Upper lobe of right lung (tissue), 1 donor: ENCODE measurements at places on chromosomes 5 and 9. TPM values are rescaled to one million over a fixed set of nuclear protein-coding genes. Genes with fewer than 3 reads are reported as not detected.

- DNase-seq: no peak
Measured at GRCh38 chr5:38642189-38642911, 85.9 kb upstream of the LIFR start.

GRCh38 chr9:93226819-93227218, 42.9 kb downstream of the WNK2 start:
- no peak for DNase-seq

- DNase-seq: no peak
Measured at GRCh38 chr9:87873607-87874303, 8.9 kb upstream of the SPATA31E1 start.

SLC34A3 gene
- total RNA-seq: 0.23 TPM

DNA sequence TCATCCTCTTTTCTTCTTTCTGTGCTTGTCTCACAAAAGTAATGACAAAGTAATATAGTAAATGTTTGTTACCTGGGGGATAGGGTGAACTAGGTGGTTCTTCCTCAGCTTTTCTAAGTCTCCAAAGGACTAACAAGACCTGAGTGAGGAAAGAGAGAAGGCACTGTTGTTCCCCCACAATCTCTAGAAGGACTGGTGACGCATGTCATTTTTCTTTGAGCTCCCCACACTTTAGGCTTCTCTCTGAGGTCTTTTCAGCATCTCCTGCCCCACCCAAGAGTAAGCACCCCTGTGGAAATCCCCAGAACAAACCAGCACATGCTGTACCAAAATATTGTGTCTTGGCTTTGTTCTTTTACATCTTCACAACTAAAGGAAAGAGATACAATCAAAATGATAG, 2.4 kb upstream of the IL7R start:
- DNase-seq: no peak

DNA sequence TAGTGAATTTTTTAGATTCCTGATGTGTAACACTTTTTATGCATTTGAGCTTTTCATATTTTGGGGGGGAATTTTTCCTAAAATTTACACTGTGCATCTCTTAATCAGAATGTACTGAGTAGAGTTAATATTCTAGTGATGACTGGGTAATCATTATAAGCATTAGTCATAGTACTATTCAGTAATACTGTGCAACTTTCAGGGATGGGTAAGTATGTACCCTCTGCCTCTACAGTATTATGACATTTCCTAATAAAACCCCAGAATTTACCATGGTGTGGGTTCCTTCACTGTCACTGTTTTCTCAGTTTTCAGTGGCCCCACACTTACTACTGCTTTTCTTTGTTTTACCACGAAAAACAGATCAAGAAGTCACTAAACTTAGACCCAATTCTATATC, 2.8 kb upstream of the CMYA5 start:
- DNase-seq: no peak

DNA sequence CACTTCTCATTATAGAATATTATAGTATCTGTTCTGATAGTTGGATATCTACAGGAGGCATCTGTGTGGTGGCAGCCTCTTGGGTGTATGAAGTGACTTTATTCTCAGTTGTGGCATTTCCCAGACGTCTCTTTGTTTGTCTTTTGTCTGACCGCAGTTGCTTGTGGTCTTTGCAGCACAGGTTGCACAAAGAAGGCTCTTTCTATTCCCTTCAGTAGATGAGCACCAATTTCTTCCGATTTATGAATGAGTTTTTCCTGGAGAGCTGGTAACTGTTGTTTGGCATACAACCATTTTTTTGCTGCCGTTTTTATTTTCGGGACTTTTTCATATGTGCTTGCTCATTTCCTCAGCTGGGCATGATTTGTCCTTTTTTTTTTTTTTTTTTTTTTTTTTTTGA, 56.4 kb upstream of the MYO10 start:
- DNase-seq: no peak

GRCh38 chr9:107039542-107039941, 176.6 kb downstream of the ZNF462 start:
- no peak for DNase-seq

EIF4E1B gene
- not detected for total RNA-seq

DNA sequence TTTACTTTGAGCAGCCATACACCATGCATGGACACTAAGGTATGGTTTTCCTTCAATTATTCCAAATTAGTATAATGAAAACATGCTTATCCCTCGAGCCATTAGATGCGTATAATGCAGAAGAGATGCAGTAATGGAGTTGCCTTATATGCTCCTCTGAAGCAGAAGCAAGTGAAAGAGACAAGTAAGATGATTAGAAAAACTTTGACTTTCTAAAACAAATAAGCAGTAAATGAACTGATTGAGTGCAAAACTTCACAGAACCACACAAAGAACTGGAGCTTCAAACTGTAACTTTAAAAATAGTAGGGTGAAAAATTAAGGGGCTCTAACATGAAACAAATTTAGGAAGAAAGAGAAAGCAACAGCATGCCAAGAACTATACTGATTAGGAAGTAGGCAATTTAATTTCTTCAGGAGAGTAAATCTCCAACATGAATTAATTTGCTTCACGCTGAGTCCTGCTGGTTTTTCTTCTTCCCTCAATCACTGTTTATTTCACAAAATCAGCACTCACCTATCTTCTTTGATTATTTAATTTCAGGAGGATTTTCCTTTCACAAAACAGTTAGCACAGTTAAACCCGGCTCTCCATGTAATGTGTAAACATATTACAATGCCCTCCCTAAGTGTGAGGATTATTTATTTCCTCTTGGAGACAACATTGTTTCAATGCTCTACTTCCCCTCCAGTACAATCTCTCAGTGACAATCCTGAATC, 90.3 kb upstream of the PAM start:
- DNase-seq: no peak

EPB41L4B gene
- total RNA-seq: 10.1 TPM
